ENCODE measurements at places on chromosomes 6 and 20. TPM values are rescaled to one million over a fixed set of nuclear protein-coding genes. Genes with fewer than 3 reads are reported as not detected.

The OR12D3 gene
- not detected for total RNA-seq

The TOX2 gene
- total RNA-seq: 0.98 TPM

DNA sequence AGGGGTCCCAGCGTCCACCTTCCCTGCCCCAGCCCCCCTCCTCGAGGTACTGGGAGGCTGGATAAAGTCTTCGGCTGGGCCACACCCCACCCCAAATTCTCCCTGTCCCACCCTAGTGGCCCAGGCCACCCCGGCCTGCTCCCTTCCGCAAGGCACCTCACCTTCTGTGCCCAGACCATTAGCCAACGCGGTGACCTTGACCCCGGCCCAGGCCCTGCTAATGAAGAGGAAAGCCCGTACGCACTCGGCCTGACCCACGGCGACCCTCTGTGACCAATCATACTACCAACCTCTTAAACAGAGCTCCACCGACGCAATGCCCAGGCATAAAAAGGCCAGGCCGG, 182 bp upstream of the OXT start:
- DNase-seq: no peak

- DNase-seq: no peak
These were observed 12.3 kb upstream of the RNF39 start for GRCh38 chr6:30087876-30088275.

DNA sequence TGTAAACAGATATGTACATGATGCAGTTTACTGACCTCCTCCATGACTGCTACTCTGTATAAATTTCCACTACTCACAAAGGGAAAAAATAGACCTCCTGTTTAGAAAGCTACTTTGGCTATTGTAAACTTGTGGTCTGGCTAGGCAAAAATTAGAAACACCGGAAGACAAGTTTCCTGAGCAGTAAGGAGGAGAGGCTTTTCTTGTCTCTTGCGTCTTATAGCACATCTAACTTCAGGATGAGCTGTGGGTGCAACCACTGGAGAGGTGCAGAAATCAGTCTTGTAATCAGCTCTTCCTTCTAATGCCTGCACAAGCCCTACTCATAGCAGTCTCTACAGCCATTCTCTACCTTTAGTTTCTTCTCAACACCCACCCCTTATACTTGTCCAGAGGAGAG, 296.5 kb upstream of the SLC35B3 start:
- no peak for DNase-seq

DNA sequence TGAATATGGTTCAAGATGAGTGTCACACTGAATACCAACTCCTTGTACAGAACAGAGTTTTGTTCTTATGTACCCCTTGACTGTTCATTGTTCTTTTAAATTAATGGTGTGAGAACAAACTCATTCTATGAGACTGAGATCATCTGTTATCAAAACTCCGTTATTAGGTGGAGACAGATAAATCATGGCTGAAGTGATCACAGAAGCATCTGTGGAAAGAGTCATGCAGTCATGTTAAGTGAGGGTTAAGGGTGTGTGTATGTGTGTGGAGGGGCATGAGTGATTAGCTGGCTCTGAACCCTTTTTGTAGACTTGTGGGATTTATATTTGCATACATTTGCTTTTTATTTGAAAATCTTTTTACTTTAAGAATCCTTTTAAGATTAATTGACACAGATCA, 24.7 kb downstream of the ADGRG6 start:
- DNase-seq: no peak

DNA sequence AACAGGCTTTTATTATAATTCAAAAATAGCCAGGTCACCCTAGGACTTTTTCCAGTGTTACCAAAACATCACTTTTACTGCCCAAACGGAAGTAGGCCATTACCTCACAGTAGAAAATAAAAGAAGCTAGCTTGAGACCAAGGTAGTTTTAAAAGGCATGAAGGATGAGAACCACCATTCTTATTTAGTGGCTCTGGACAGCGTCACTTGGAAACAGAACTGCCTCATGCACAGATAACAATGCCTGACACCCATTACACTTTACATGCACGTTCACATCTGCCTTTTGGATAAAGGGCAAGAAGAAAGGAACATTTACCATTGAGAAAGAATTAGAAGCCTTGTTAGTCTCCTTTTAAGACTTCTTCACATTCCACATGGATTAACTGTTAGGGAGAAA, 1.9 kb upstream of the PAQR8 start:
- no peak for DNase-seq

- peak; percentile 21 for DNase-seq
These were observed 47.6 kb upstream of the ADGRF4 start for GRCh38 chr6:47650553-47651432.

DNA sequence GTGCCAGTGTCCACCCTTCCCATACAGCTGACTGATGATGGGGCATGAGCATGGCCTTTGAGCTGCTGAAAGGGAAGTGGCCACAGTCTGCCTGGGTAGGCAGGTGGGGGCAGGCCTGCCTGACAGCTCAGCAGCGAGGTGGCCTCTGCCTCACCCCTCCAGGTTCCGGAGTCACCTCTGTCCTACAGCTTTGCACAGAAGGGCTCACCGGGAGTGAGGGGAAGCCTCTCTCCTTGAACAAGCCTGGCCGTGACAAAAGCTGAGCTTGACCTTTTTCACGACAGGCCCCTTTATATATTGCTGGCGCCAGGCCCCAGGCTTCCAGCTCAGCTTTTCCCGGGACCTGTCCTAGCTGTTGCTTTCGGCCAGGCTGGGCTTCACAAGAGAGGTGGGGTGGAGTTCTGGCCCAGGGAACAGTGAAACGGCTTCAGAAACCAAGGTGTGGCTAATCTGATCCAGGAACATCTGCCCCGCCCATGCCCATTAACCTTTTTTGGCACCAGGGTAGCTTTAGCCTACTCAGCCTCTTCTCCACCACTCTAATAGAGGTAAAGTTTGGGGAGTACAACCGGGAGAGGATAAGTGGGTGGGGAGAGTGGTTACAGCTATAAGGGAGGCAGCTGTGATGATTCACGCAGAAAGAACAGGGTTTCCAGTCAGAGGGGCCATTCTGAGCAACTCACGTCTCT, 42.9 kb downstream of the C6orf132 start:
- peak; percentile 78 for DNase-seq

DNA sequence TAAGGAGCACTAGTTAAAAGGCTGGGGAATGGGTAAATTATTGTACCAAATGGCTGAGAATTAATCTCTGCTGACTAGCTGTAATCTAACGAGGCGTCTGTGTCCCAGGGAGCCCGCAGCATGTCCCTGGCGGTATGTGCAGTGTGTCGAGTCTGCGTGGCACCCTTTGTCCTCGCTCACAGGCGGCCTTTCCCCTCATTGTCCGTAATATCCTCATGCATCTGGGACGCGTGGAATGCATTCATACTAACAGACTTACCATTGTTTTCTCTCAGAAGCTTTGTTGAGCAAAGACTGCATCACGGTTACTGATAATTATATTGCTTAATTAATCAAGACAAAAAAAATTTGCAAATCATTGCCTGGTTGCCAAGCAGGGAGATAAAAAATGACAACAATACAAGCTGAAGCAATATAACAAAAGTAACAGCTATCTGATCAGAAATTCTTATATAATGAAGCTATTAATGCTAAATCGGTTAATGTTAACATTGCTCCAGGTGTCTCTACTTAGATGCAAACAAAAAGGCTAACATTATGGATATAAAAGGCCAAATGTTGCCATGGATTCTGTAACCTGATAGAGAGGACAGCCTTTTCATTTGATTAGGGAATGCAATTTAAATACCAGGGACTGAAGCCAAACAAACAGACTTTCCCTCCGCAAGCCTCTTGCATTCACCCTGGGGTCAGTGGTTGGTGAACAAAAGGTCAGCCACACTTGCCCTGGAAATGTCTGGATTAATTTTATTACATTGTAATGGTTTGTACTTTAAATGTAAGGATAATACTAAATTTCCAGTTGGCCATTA, 124.8 kb downstream of the INSM1 start:
- DNase-seq: no peak

DNA sequence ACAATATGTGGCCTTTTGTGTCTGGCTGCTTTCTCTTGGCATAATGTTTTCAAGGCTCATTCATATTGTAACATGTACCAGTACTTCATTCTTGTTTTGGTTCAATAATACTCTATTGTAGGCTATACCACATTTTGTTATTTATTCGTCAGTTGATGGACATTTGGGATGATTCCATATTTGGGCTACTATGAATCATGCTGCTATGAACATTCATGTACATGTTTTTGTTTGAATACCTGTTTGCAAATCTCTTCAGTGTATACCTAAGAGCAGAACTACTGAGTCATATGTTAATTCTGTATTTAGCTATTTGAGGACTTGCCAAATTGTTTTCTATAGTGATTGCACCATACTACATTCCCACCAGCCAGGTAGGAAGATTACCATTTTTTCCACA, 259.9 kb downstream of the GMPR start:
- peak; percentile 92 for DNase-seq

DNA sequence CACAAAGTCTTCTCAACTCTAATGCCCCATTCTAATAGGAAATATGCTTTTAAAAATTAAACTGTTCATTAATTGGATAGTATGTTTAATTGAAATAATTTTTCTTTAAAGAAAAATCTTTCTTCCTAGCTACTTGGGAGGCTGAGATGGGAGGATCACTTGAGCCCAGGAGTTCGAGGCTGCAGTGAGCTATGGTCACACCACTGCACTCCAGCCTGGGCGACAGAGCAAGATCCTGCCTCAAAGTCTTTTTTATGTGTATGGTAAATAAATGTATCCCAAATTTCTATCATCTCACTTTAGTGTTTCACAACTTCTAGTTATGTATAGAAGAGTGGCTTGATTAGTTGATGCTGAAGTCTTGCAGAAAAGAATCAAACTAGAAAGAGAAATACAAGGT, 4.5 kb downstream of the DSE start:
- no peak for DNase-seq
